T-helper 22 cell (primary cell): ENCODE measurements at places on chromosomes 2 and 18.

- DNase-seq: no peak
Measured at GRCh38 chr2:2318949-2319348, 12.1 kb downstream of the MYT1L start.

GRCh38 chr2:17388798-17389197 is 129.4 kb downstream of the RAD51AP2 start:
- DNase-seq: no peak

DNA sequence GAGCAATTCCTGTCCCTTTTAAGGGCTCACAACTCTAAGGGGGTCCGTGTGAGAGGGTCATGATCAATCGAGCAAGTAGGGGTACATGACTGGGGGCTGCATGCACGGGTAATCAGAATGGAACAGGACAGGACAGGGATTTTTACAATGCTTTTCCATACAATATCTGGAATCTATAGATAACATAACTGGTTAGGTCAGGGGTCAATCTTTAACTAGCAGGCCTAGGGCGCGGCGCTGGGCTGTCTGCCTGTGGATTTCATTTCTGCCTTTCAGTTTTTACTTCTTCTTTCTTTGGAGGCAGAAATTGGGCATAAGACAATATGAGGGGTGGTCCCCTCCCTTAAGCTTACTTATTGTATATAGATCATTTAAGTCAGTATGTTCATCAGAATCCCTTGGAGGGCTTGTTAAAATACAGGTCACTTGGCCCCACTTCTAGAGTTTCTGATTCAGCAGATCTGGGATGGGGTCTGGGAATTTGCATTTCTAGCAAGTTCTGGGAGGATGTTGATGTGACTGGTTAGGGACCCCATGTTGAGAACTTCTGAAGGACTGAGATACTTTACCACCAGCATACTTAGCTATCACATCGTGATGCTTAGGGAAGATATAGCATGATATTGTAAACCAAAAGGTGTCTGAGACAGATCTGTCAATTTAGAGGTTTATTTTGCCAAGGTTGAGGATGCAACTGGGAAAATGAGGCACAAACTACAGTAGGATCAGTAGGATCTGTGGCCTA is 2.8 kb upstream of the INPP4A start:
- DNase-seq: no peak

DNA sequence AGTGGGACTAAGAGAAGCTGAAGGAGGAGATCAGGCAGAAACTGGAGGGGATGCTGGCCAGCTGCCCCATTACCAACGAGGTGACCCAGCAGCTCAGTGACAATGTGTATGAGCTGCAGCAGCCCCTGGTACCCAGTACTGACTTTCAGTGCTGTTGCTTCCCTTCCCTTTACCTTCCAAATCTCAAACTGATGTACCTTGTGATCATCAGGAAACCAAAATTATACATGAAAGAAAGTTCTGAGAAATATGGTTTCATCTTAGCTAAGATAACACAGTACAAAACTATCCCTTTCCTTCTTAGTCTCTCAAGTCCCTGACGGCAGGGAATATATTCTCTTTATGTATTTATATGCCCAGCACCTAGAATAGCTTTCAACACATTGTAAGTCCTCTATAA is 52.3 kb upstream of the CERS6 start:
- DNase-seq: no peak

- no peak for DNase-seq
Measured at GRCh38 chr2:182916417-182916816, 50.0 kb upstream of the FRZB start.

- no peak for DNase-seq
Measured at GRCh38 chr18:22700920-22701319, 232.2 kb upstream of the RBBP8 start.

GRCh38 chr2:173568054-173568453 is 213.4 kb downstream of the CDCA7 start:
- DNase-seq: no peak

DNA sequence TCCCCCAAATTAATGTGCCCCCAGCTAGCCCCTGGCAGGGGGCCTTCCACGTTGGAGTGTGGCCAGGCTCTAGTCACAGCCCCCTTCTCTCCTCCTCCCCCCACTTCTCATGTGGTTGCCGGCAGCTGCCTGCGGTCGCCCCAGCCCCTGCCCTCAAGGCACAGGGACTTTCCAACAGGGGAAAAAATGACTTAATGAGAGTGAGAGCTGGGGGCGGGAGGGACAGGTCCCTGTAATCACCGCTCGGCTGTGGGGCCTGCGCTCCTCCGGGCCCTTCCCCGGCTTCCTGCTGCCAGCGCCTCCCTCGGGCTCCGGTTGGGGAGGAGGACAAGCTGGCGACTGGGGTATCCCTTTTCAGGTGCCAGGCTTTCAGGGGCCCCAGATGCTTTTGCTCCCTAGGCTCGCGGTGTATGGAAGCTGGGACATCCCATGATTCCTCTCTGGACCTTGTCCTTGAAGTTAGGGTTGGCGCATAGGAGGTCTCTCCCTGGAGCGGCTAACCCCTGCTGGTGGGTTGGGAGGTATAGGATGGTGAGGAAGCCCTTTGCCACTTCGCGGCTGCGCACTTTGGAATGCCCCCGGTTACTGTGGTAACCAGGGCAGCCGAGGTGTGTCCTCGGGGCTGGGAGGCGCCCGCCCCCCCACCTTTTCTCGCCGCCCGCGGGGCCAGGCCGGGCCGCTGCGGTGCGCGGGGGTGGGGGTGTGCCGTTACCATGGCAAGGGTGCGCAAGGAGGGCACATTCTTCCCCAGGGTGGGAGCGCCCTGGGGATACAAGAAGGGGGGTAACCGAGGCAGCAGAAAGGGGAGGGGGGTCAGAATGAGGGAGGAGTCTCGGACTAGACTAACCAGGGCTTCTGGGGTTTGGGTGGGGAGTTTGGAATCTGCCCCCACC is 16.1 kb downstream of the WNT10A start:
- peak; percentile 91 for DNase-seq

- DNase-seq: no peak
Measured at GRCh38 chr2:241219030-241219382, 30.5 kb downstream of the ANO7 start.

DNA sequence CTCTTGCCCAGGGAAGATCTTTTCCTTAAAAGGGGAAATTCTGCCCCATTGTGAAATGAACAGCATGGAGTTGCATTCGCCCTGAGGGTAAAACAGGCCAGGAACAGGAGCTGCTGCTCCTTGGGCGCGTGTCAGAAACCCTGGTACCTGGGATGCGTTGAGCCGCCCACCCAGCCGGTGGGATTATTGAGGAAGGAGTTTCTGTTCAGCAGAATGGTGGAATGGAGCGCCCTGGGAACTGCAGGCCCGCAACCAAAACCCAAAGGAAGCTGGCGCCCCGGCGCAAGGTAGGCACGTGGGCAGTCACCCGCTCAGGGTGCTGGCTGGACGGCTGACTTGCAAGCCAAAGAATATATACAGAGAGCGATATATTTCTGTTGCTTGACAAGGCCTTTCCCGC is 73.5 kb downstream of the MTCL1 start:
- no peak for DNase-seq

DNA sequence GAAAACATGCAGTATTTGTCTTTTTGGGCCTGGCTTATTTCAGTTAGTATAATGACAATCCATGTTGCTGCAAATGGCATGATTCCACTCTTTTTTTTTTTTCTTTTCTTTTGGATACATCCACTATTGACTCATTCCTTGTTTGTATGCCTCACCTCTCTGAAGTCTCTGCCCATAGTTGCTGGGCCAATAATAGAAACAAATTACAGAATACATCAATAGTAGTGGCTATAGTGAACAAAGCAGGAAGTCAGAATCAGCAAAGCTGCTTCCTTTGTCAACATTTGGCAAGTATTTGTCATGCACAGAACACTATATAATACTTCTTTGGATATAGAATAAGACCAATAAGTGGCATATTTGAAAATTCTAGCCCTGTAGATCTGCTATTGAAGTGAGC is 609.7 kb downstream of the STK39 start:
- DNase-seq: no peak

GRCh38 chr2:159152128-159152778 is 134.2 kb downstream of the WDSUB1 start:
- DNase-seq: no peak

- DNase-seq: no peak
Measured at GRCh38 chr2:54420524-54421172, 35.5 kb upstream of the SPTBN1 start.

GRCh38 chr18:77056344-77057005 is 76.1 kb downstream of the MBP start:
- DNase-seq: no peak

- DNase-seq: no peak
Measured at GRCh38 chr2:119841550-119841949, 81.8 kb downstream of the PTPN4 start.

DNA sequence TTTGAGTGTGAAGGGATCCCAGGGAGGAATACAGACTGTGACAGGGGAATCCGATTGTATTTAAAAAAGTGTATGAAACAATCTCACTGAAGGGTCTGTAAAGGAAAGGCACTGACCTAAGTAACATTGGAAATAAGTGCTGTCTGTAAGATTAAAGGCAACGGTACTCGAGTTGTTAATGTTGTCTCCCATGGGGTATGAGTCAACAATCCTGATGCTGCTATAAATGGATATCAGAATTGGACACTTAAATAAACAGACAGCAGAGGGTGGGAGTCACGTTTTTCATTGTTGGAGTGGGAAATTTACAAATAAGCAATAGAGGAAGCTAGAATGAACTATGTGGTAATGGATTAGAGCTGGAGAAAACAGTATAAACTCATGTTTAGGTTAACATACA is 452.4 kb upstream of the RGPD4 start:
- no peak for DNase-seq

DNA sequence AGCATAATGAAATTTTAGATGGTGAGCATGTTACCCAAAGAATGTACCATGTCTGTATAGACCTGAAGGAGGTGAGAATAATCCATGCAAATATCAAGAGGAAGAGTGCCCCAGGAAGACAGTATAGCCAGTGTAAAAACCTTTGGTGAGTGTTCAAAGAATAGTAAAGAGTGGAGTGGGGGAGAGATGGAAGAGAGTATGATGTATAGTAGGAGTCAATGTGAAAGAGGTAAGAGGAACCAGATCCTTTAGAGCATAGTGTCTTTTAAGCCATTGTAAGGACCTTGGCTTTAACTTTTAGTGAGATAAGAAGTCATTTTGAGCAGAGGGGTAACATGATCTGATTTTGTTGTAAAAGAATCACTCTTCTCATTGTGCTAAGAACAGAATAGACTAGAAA is 1052.3 kb upstream of the ZEB2 start:
- no peak for DNase-seq

GRCh38 chr2:121836611-121837010 is 81.2 kb downstream of the TSN start:
- no peak for DNase-seq
